ENCODE measurements at places on chromosomes 7 and 10. TPM values are rescaled to one million over a fixed set of nuclear protein-coding genes. Genes with fewer than 3 reads are reported as not detected.

DNA sequence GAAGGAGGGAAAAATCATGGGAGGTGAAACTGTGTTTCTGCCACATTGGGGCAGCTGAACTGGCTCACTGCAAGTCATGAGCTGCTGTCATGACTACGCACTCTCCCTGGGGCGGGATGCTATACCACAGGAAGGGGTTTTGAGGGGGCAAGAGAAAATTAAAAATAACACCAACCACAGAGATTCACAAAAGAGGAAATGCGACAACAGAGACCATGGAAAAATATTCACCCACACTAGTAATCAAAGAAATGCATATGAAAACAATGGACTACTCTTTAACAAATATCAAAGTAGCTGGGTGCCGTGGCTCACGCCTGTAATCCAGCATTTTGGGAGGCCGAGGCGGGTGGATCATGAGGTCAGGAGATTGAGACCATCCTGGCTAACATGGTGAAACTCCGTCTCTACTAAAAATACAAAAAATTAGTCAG is 65.2 kb upstream of the TM9SF3 start:
- no peak for DNase-seq

The TMEM236 gene
- 0.28 TPM for total RNA-seq

The ASCC1 gene
- total RNA-seq = 37.5 TPM

DNA sequence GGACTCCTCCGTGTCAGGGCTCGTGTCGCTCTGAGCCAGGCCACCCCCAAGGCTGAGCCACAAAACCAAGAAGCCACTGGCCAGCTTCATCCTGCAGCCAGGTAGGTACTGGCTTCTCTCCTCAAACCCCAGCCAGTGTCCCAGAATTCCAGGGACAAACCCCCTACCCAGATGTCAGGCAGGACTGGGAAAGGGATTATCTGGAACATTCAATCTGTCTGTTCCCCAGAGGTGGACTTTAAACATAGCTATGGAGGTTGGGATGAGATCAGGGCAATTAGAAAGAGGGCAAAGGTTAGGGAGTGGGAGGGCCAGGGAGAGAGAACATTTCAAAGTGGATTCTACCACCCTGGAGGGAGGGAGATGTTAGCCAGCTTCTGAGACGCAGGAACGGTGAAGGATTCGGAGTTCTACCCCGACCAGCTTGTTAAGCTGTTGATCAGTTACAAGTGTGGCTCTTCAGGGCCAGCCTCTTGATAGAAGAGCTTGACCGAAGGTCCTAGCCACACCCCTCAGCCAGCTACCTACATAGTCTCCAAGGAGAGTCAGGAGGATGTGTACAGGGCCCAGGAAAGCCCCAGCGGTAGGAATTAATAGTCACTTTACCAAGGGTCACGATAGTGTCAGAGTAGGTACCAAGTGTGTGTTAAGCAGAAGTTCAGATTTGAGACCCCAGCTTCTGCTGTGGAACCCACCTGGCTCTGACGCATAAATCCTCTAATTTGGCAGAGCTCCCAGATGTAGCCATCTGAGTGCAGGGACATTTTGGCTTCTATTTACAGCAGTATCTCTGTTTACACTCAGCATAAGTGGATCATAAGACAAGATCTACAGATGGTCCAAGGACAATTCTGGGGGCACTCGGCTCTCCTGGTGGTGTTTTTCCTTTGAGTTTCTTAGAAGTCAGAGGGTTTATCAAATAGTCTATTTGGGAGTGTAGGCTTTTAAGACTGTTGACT is at the start of gene PLA2G12B:
Gene PLA2G12B (minus strand): TSS at position 211 of the 959 bp plus-strand sequence. CDS start 121 bp downstream, at position 90.
- DNase-seq = no peak

GRCh38 chr7:131021460-131021859 is 287.5 kb upstream of the KLF14 start:
- DNase-seq = no peak

- peak; percentile 52 for DNase-seq
Observed at GRCh38 chr10:77357611-77358310, 279.8 kb downstream of the KCNMA1 start.

DNA sequence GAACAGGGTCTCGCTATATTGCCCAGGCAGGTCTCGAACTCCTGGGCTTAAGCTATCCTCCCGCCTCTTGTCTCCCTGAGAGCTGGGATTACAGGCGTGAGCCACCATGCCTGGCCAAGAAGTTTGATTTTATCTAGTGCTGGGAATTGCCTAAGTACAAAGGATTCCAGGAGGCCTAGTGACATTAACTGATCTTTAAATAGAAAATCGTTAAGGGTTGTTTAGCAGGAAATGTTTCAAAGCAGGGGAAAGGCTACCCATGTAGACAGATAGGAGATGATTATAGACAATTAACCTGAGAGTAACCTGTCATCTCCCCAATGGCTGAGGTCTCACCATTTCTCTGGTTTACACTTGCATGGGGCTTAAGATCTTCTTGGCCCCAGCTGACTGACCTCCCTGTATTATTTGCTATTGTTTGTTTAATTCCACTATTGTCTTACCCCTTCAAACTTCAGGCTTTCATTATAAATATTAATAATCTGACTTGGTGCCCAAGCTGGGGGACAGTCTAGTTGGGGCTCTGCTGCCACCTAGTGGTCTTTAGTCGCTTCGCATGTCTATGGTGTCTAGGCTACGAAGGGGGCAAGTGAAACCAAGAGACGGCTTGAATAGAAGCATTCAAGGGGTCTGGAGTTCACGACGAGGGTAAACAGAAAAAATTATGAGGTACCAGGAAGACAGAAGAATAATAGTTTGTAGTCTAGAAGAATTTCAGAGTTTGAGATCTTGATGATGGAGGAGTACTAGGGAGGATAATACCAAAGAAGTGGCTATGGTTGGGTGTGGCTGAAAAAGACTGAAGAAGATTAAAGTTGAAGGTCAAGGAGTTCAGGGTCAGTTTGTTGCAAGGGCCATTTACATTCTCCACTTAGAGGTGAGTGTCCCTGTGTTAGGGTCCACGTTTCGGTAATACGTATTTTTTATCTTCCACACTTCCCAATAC is 40.4 kb upstream of the BPGM start:
- DNase-seq = no peak

The UPP1 gene
- total RNA-seq = 87.7 TPM
